ENCODE measurements at places on chromosomes 6 and 20.
A peak's percentile ranks its signal among the peaks of the same experiment; 100 is the strongest.

DNA sequence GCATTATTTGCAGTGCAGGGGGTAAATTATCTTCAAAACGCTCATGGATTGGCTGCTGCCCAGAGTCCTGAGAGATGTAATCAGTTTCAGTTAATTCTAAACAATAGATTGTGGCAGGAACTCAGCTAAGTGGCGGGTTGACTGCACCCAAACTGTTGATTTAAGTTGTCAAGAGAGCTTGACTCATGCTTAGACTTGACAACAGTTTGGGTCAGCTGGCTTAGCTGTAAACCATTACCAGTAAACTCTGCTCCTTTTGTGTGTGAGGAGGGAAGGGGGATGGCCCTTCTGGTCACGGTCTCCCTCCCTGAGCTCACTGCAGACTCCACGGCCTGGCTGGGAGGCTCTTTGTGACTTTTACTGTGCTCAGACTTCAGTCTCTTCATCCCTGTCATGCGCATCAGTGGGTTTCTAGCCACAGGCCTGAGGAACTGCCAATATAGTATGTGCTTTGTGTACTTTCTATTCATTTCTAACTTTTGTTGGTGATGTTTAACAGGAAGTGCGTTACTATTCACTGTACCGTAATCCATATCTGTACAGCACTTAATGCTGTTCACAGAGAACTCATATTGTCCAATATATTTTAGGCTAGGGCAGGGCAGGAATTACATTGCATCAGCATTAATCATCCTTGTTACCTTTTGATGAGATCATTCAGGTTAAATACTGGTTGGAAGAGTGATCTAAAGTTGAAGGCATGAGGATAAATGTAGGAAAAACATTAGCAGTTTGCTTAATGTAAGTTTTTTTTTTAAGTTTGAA, 488.3 kb downstream of the CDKAL1 start:
- no peak for DNase-seq

- no peak for DNase-seq
Observed at GRCh38 chr6:44837255-44837654, 449.7 kb downstream of the CDC5L start.

DNA sequence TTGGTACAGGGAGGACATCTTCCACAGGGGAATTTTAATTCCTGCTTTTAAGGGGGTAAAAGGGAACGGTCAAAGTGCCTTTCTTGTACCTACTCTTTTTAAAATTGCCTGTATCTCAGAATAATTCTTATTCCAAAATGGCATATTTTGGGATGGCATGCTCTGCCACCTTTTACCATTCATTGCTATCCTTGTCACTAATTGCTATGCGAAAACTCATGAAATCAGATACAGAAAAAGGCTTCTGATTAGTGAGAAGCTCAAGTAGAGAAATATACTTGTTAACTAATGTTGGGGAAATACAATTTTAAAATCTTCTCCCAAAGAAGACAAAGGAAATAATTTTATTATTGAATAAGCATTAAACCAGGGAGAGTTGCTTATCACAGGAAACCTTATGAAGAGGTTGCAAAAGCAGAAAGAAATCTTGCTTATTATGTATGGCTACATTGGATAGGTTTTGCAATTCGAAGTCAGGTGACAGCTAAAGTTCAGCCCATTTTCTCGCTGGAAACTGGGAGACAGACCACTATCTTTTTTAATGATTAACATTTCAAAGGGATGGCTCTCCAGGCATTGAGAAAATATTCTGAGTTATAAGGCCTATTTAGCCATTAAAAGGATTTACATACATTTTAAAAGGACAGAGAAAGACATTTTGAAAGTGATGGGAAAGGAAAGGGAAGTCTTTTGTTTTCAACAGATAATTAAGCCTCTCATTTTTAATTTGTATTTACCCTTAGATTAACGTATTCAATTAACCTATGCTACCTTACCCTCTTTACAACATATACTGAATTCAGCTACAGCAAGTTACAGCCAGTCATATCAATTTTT, 110.3 kb upstream of the PRSS16 start:
- no peak for DNase-seq

DNA sequence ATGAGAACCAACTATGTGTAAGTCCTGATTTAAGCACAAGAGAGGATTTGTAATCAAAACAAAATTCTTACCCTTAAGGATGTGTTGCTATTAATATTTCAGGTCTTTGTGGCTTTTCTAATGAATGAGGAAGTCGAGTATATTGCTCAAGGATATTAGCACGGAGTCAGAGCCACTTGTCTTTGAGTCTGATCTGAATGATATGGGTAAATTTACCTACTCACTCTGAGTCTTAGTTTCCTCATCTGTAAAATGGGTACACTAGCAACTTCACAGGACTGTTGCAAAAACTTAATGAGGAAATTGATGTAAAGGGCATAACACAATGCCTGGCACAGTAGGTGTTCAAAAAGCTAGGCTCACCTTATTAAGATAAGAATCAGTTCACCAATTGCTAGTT, 30.0 kb upstream of the QKI start:
- no peak for DNase-seq

- no peak for DNase-seq
Observed at GRCh38 chr6:167479901-167480648, 155.2 kb downstream of the TTLL2 start.

DNA sequence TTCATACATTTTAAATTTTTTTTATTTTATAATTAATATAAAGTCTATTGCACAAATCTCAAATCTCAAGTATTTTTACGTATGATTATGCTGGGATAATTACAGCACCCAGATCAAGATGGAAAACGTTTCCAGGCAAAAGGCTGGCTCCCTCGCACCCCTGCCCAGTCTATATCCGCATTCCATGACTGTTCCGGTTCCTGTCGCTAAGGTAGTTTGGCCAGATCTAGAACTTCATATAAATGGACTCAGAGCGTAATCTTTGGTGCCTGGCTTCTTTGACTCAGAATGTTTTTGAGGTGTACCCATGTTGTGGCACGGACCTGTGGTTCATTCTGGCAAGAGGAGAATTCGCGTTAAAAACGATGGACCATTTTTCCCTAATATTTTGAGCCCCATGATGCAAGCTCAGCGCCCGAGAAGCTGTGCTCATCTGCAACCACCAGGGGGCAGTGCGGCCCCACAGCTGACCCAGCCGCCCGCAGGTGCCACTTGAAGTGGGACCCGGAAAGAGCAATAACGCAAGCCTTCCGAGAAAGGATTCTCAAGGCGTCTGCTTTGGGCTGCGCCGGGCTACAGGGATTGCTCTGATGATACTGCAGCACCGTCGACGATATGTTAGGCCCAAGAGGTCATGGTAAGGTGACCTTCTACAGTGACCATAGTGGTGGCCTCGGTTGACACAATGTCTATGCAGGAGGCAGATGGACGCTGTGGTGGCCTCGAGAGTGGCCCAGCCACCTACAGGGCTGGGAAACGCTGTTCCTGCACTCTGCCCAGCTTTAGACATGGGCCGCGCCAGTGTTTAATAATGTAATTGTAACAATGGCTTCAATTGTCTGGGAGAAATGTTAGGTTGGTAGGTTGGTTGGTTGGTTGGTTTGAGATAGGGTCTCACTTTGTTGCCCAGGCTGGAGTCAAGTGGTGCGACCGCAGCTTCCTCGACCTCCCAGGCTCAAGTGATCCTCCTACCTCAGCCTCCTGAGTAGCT, 160.1 kb downstream of the ZMYND8 start:
- DNase-seq, result peak; percentile 68

GRCh38 chr6:133707456-133707855, 181.5 kb upstream of the TCF21 start:
- peak; percentile 91 for DNase-seq

DNA sequence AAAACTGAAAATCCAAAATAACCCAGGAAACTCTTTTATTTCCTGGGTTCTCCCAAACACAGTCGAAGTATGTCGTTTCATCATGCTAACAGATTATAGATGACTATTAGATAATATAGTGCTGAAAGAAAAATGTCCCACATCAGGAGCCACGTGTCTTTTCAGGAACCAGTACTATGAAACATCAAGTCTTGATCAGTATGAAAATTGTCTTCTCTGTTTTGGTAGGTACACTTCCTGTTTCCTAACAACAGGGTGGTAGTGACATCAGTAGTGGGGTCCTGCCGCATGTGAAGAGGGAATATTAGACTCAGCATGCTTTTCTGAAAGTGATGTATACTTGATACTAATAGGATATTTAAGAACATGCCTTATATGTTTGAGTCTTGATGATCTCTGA, 136.7 kb downstream of the HIVEP1 start:
- peak; percentile 31 for DNase-seq
